Activated T-cell treated with anti-CD3 and anti-CD28 coated beads for 24 hours (primary cell): ENCODE measurements at places on chromosomes 13 and 19.

DNA sequence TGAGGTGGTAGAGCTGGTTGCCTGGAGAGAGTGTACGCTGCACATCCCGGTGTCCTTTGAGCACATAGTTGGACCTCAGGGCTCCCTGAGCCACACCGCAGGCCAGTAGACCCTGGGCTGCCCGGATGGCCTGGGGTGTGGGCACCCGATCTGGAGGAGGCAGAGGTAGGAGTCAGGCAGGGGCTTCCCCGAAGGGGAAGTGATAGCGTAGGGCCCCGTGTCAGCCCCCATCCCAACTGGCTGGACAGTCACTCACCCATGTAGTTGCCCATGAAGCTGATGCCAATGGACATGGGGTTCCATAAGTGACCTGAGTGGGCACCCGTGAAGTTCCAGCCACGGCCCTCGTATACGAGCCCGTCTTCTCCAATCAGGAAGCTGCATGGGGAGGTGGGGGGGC lies 3.6 kb downstream of the PGLYRP1 start:
- DNase-seq: no peak

DNA sequence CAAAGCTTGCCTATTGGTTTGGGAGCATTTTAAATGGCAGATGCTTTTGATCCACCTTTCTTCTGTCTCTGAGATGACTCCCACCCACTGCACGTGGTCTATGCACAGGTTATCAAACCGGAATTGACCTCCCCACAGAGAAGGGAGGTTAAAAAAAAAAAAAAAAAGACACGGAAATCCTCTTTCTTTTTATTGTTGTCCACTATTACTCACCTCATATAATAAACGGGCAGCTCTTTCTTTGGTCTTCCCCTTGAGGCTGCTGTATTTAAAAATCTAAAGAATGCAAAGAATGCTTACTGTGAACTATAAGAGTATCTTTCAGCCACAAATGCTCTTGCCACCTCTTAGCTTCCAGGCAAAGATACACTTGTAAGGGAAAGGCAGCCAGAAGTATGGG lies 329.7 kb downstream of the NDFIP2 start:
- no peak for DNase-seq

DNA sequence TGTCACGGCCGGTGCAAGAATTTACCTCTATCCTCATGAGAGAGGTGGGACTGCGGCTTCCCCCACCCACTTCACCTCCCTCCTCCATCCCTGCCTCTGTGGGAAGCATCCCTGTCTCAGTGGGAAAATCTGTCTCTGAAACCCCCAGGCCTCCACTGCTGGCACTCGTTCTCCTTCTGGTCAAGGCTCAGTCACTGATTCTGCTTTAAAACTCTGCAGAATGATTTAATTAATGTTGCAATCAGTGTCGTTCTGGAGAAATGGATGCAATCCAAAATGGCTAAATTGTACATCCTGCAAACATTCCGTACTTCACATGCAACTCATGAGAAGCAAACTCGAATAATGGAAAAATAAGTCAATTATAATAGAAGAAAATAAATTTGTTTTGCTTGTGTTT lies 5.6 kb downstream of the RASL11A start:
- DNase-seq: no peak

- no peak for DNase-seq
Measured at GRCh38 chr13:111020546-111020945, 94.6 kb upstream of the ARHGEF7 start.

- DNase-seq: no peak
Measured at GRCh38 chr19:28871099-28871725, 341.7 kb downstream of the UQCRFS1 start.

- DNase-seq: no peak
Measured at GRCh38 chr19:17692566-17692965, 4.4 kb upstream of the UNC13A start.

DNA sequence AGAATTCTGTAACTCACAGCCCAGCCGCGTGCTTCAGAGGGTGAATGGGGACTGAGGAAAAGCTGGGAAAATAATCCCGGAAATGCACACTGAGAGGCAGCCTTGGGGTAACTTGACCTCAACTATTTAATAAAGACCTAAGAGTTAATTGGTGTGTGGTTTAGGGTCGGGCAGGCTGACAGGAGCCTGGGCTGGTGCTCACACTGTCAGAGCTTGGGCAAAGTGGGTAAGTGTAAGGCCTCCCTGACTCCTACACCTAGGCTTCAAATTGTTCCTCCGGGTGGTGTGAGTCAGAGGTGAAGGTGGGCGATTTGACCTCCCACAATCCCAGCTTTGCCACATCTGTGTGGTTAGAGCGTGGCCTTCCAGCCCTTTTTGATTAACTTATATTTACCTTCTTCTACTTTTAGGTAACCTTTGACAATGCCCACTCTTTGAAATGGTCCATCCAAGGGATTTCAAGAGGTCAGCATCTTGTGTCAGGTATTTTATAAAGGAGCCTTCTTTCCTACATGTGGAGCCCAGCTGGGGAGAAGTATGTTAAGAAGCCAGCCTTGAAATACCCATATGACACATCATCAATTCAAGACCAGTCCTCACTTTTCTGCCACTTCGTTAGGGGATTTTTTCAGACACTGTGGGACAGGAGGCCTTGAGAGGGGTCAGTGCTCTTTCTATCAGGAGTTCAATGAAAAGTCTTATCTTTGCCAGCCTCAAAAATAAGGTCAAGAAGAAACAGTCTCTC lies 114.2 kb downstream of the NUFIP1 start:
- DNase-seq: no peak

DNA sequence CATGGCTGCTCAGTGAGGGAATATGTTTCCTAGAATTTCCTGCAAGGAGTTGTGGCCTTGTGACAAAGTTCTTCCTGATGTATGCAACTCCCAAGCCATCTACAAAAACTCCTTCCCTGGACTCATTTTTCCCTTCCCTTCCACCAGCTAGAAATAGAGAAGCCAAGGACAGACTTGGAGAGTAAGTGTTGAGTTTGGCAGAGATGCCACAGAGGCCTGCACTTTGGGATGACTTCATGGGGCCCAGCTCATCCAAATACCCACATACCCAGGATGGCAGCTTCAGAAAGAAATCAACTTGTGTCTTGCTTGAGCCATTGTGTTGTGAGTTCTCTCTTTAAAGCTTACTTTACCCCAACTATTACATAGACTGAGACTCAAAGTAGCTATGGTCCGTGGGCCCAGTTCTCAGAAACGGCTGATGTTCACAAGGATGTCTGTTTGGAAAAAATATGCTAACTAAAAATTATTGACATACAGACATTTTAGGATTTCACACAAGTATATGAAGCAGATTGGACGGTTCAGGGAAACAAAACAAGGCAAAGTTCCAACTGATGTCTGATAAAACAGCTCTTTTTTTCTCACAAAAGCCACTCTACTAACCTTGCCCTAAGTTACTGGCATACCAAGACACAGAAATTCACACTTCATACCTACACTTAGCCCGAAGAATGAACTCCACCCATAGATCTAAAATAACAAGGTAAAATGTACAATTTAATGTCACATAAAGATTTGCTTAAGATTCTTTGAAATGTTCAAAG lies 107.9 kb downstream of the NALCN start:
- DNase-seq: no peak

GRCh38 chr19:40687525-40688016 lies 2.9 kb downstream of the NUMBL start:
- DNase-seq: no peak

DNA sequence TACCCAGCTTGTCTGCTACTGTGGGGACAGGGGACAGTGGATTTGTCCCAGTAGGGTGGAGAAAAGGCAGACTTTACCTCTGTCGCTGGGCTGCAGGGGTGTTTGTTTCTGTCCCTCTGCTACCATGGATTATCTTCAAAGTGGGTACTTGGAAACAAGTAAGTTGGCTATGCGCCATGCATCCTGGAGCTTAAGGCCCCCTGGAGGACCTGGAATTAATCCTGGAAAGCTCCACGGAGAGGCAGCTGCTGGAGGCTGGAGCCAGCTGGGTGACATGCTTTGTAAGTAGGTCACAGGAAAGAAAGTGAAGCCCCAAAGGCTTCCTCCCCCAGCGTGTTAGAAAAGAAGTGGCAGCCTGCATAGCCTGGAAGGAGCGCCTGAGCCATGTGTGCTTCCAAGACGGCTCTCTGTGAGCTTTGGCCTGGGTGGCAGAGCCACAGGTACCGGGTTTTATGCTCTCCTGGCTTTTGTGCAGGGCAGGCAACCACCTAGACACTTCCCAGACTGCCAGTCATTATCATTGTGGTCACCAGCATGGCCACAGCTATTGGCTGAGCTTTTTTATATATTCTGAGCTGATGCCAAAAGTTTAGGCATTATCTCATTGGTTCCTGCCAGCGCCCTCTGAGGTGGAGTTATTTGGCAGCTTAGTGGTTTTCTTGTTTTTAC lies 9.5 kb downstream of the B3GLCT start:
- DNase-seq: no peak

DNA sequence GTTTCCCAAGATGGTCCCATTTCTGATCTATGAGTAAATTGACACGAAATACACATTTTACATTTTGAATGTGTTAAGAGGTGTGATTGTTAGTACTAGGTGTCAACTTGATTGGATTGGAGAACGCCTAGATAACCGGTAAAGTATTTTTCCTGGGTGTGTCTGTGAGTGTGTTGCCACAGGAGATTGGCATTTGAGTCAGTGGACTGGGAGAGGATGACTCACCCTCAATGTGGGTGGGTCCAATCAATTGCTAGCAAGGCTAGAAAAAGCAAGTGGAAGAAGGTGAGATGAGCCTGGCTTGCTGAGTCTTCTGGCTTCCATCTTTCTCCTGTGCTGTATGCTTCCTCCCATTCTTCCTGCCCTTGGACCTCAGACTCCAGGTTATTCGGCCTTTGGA lies 960.7 kb upstream of the PCDH9 start:
- DNase-seq: no peak

GRCh38 chr19:33713194-33713593 lies 83.5 kb upstream of the KCTD15 start:
- DNase-seq: no peak

- no peak for DNase-seq
Measured at GRCh38 chr19:45376045-45376724, 5.8 kb upstream of the ERCC2 start.

DNA sequence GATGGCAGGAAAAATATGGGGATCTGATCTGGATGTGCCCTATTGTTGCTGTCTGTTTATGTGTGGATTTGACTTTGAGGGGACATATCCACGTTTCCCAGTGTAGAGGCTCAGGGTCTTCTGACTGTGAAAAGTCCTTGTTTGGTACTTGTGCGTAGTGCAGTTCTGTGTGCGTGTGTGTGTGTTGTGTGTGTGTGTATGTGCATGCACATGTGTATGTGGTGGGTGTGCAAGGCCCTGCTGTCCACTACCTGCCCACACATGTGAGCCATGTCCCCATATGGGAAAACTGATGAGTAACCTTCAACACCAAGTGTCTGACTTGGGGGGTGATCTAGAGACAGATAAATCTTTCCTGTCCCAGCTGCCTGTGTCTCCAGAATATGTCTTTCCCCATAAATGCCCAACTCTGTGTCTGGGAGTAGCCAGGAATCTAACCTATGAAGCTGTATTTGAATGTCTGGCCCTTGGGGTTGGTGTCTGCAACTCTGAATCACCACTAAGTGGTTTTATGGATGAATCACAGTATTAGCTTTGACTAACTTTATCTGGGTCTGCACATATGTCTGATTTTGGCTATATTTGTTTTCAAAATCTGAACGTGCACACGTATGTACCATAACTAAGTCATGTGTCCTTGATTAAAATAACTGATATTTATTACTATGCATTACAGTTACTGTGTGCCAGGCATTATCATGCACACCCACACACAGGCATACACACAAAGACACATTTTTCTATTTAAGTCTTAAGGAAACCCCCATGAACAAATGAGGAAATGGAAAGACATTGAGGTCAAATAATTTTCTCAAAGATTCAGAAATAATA lies 17.4 kb downstream of the KLK2 start:
- DNase-seq: no peak

DNA sequence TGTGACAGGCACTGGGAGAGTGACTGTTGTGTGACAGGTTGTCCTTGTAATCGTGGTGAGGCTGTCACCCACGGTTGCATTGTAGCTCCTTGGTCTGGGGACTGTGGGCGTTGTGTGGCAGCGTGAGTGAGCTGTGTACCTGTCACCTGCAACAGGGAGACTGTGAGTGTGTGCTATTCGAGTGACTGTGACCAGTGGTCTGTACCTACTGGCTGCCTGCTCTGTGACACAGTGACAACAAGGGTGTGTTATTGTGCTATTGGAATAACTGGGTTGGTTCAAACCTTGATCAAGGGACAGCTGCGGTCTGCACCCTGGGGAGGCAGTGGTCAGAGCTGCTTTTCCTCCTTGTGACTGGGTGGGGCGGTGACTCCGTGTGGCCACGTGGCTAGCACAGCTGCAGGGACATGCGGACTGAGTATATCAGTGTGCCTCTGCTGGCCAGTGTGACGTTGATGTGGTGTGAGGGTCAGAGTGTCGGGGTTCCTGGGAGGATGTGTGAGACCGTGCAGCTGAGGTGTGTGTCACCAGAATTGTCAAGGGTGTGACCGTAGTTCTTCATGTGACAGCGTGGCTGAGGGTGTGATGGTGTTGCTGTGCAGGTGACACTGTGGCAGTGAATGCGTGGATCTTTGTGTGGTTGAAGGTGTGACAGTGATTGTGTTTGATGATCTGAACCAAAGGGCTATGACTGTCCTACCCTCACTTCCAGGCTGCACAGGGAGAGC lies 10.1 kb upstream of the NFIX start:
- no peak for DNase-seq

DNA sequence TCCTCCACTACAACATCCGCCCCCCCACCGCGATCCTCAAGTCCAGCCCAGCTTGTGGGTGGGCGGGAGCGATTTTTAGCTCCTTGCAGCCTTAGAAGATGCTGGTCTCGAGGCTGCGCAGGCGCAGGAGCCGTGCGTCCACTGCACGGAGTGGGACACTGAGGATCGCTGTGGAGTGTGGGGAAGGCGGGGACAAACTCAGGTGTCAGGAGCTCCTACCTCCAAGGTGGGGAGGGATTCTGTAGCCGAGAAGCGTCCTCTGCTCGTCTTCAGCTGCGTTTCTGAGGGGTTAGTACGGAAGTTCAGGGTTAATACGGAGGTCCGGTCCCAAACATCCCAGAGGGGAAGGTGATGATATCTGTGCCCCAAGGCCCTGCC lies at the start of gene RTBDN:
Gene RTBDN, minus strand, starts transcription at position 14 of the 378 bp plus-strand sequence. CDS start 4,600 bp downstream, outside the sequence.
- no peak for DNase-seq

- no peak for DNase-seq
Measured at GRCh38 chr19:32555786-32556185, 25.2 kb upstream of the PDCD5 start.

DNA sequence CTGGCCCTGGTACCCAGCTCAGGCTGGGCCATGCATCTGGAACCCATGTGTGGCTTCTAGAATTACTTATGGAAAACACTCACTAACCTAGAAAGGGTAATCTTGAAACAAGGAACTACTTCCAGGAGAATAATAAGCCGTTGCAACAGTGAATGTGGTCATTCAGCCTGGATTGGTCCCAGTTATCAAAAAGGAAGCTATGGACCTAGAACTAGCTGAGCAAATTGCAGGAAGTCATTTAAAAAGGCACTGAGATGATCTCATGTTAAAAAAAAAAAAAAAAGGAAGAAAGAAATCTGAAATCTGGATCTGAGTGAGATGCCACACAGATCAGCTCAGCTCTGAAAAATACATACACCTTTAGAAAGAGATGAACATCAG lies 59.6 kb downstream of the DCT start:
- no peak for DNase-seq

- DNase-seq: no peak
Measured at GRCh38 chr19:979318-979741, 4.8 kb upstream of the WDR18 start.

- no peak for DNase-seq
Measured at GRCh38 chr13:51148952-51149573, 38.0 kb upstream of the C13orf42 start.
